Right renal cortex interstitium (tissue), 3 donors: ENCODE measurements at places on chromosomes 12 and 14.

DNA sequence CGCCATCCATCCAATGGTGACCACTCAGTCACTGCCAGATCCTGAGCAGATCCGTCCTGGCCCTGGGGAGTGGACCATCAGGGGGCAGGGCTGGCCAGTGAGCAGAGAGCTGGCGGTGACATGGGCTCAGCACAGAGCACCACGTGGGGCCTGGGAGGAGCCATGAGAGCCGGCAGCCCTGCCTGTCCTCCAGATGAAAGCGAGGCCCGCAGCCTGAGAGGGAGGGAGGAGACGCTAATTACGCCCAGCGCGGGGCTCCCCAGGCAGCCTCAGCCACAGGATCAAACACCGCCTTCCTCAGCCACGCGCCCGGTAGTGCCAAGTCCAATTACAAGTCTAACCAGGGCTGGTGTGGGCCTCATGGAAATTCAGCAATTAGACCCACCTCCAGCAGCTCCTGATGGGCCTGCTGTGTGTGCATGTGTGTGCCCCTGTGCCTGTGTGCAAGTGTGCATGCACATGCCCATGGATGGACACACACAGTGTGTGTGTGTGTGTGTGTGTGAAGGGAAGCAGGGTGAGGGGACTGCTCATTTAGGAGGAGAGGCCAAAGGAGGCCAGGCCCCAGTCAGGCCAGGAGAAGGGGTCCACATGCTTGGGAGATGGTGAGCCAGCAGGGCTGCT lies 68.0 kb downstream of the KIF26A start:
- DNase-seq: no peak

DNA sequence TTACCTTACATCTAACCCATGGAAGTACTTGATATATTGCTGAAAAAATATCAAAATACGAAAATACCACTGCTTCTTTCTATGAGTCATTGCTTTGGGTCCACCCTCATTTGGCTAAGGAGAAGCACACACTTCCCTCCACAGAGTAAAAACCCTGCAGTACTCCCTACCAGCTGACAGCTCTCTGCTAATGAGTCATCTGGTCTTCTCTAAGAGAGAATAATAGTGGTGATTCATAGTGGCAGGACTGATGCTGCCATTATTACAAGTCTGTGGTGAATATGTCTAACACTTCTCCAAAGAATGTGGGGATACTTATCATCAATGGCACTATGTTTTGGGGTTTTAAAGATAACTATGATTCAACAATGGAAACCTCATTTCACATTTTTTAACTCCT lies 90.7 kb downstream of the PPFIA2 start:
- DNase-seq: no peak

DNA sequence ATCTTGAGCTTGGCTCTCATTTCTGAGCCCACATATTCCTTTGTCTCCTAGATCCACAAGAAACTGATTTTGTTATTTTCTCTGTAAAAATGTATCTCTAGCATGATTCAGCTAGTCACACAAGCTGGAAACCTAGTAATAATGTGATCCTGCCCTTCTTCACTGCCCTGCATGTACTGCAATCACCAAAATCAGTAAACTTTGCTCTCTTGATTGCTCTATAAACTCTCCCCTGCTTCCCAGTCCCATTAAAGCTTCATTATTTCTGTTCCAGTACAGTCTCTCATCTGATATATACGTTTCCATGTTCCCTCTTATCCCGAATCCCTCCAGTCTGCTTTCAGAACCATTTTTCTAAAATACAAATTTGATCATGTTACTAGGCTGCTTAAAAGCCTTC lies 166.5 kb downstream of the MSRB3 start:
- no peak for DNase-seq

DNA sequence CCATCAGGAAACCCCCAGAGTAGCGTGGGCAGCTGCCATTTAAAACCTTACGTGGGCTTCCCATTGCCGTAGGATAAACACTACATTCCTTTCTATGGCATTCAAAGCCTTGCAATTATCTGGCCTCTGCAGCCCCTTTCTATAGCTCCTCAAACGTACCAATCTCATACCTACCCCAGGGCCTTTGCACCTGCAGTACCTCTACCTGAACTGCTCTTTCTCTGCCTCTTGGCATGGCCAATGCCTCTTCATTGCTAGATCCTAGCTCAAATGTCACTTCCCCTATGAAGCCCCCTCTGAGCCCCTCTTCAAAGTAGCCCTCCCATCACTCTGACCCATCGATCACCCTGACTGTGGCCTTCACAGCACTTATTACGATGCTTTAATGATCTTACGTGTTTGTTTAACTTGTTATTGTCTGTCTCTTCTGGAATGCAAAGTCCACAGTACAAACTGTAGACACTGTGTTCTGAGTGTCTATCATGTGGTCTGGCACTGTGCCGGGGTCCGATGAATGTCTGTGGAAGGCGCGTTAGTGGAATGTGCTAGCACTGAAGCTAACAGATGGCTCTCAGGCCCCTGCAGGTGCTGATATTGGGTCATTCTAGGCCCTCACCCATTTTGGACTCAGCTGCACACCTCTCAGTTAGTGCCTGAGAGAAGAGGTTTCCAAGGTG lies 157.3 kb upstream of the NOS1 start:
- no peak for DNase-seq

GRCh38 chr14:100730581-100730980 lies 3.9 kb downstream of the DLK1 start:
- no peak for DNase-seq

GRCh38 chr14:74891870-74892269 lies 10.2 kb downstream of the DLST start:
- no peak for DNase-seq
